NCI-H2081 (cell line): ENCODE measurements at places on chromosomes 5 and 9.

DNA sequence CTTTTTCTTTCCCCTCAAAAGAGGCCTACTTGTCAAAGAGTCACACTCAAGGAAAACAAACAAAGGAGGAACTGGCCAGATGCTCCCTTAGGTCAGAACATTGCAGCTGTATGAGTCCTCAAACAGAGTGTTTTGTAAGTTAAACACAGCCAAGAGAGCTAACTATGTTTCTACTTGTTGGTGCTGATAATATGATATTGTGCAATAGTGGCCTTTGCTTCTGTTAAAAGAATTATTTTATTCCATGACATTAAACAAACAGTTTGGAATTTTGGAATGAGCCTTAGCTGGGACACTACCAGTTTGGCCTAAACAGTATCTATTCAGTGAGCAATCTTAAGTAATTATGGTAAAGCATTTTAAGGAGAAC lies 56.0 kb upstream of the TPD52L3 start:
- no peak for DNase-seq

- DNase-seq, result no peak
Observed at GRCh38 chr5:55104946-55105701, 2.7 kb downstream of the GZMA start.

- no peak for DNase-seq
Observed at GRCh38 chr5:26948921-26949320, 89.5 kb downstream of the CDH9 start.

DNA sequence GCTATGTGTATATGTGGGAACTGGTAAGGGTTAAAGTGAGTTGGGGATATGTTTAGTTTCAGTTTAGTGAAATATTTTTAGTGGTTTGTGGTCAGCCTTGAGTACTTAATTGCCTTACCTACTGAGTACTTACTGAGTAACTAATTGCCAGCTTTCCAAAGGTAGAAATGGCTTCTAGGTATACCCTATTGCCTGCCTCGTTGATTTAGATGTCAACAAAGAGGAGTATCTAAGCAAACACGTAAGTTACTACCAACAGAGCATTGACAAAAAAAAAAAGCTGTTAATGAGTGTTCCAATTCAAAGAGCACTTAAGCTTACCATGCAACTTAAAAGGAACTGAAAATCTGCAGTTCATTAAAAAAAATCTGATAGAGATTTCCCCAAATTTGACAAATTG lies 8.8 kb downstream of the ATP10B start:
- no peak for DNase-seq

DNA sequence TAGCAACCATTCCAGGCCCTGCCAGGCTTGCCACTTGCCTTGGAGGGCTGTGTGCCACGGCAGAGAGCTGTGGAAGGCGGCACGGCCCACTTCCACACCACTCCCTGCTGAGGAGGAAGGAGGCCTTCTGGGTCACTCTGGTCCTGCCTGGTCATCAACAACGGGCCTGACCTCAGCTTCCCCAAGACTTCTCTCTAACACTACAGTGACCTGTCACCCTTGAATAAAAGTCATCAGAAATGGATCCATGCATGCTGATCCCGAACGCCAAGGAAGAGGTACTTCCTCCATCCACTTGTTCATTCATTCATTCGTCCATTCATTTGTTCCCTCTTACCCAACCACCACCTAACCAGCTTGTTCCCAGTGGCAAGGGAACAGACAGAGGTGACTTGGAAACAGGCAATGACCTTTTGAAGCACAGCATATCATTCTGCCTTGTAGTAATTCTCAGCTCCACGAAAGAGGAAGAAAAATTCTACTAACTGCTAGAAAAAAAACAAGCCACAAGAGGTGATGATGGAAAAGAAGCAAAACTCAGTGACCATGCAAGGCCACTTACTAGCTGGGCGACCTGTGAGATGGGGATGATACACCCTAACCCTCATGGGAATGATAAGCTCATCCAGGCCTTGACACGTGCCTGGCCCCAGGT lies 58.6 kb downstream of the STK10 start:
- no peak for DNase-seq

- DNase-seq, result no peak
Observed at GRCh38 chr5:73615947-73616346, 10.0 kb upstream of the ARHGEF28 start.

DNA sequence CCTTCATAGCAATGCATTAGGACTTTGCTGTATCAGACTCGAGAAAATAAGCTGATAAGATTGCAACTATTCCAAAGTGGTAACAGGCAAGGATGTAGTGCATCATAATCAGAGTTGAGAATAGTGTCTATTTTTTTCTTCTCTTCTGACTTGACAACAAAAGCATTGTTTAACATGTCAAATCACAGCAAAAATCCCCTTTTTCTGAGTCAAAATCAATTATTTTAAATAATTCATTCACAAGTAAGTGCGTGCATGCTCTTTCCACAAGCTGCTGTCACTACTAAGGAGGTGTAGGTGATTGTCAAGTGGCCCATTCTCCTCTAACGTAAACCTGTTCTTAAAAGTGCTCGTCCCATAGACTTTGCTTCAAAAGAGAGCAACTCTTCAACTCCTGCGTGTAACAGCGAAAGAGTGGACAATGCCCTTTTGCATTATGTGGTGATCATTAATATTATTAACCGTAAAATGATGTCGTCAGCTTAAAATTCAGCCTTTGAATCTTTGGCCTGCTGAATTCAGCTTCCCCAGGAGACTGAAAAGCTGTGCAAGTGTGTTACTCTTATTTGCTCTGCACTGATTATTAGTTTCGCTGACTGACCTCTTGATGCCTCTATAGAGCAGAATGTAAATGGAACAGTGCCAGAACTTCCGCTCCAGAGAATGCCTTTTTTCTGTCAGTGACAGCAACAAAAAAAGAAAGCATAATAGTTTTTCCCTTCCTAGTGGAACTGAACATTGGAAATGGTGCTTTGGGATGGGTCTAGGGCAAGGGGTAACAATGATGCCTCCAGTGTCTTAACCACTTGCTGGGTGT lies 680.8 kb upstream of the SEMA6A start:
- no peak for DNase-seq

DNA sequence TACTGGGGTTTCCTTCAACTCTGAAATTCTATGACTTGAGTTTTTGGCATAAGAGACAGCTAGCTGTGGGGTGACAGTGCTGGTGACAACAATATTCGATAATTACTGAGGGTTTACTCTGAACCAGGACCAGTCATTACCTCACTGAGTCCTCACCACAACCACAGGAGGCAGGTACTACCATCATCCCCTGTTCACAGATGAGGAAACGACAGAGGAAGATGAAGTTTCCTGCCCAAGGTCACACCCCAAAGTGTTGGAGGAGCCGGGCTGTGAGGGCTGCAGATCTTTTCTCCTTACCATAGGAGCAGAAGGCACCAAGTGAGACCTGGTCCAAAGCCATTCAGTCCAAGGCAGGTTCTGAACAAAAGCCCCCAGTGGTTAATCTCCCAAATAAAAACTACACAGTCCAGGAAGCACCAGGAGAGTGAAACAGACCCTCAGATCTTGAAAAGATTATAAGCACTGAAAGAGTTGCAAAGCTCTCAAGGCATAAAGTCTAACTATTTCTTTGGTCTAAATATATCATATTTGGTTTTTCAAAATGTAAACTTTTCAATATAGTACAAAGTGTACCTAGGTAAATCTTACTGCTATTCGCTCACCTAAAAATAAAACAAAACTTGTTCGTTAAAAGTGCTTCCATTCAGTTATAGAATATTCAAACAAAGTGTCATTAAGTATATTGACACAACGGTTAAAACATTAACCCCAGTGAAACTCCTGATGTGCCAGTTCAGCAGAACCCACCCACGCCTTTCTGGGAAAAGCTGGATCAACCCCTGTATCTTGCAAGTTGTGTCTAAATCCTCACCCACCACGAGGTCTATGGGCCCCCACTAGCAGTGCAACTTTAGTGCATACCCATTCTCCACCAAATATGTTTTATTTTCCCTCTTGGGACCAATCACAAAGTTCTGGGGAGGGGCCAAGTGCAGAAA lies 82.6 kb upstream of the EQTN start:
- no peak for DNase-seq

DNA sequence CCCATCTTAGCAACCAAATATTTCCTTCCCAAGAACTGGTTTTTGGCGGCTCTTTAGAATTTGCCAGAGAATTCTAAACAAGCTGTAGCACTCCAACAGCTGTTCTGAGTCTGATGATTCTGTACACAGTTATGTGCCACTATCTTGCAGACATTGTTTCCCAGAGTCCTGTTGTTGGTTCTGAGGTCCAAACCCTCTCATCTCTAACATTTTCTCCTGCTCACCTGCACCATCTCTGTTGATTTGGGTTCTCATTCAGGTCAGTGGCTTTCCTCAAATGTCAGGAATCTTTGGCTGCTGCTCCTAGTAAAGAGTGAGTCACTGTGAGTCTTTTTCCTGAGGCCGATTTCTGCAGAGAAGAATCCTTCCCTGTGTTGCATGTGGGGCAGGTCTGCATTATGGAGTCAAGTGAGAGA lies 50.0 kb downstream of the CAMSAP1 start:
- DNase-seq, result no peak

DNA sequence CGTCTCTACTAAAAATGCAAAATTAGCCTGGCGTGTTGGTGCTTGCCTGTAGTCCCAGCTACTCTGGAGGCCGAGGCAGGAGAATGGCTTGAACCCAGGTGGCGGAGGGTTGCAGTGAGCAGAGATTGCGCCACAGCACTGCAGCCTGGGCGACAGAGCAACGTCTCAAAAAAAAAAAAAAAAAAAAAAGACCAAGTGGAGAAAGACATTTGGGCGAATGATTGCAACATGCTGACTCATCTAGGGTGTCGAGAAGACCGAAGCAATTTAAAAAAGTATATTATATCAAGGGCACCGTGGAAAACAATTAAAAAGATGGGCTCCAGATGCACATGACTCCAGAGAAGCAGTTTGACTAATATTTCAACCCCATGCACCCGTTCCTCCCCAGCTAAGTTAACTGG lies 9.2 kb downstream of the KLF4 start:
- DNase-seq, result no peak

DNA sequence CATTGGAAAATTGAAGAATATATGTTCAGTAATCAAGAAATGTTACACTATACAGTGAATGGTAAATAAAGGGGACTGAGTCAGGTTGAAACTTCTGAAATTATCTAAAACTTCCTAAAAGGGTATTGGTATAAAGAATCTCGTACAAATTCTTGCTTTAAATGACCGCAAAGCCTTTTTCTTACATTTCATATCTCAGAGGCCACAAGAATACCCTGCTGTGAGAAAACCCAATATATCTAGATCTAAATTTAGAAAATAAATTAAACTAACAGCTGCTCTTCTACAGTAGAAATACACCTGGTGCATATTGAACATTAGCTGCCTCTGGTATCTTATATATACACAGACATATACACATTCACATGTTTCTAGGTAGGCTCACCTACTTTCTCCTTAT lies 221.7 kb downstream of the PCSK5 start:
- no peak for DNase-seq

- DNase-seq, result no peak
Observed at GRCh38 chr9:90078988-90079421, 474.2 kb downstream of the GADD45G start.

DNA sequence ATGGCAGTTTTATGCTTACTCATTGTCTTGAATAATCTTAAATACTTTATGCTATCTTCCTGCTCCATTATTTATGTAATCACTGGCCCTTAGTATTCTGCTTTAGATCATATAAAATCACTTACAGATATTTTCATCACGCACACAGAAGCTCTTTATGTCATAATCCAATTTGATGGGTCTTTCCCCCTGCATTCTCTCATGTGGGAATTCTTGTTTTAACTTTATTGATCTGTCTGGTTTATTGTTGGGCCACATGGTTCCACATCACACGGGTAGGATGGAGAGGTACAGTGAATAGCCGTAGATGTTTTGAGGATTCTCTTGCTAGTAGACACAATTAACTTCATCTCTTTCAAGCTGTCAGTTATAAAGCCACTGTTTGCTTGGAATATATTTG lies 27.0 kb downstream of the PLPPR1 start:
- DNase-seq, result no peak

DNA sequence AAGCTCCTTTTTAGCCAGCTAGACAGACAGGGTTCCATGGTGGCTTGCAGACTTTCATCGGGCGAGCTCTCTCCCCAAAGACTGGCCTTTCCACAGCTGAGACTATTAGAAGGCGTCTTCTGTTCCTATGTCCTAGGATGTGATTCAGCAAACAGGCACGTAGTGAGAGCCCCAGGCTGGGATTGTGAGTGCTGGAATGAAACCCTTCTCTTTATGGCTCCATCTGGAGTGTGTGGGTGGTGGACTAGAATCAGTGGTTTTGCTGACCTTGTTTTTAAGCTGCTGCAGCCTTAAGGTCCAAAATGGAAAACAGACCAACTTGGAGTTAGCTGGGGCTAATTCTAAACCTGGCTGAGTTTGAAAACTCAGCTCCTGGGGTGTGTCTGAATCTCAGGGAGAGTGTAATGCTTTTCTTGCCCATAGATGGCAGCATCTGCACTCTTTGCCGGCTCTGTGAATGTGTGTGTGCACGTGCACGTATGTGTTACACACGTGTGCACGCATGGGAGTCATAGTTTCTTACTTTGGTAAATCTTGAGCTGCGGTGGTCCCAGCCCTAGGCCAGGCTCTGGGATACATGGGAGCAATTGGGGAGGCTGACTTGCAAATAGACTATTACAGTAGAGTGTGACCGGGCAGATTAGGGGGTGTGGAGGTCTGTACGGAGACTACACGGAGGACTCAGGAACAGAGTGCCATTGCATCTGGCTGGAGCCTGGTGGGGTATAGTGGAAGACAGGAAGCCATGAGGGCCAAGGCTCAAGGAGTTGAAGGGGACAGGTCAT lies 10.7 kb downstream of the GSN start:
- peak; percentile 64 for DNase-seq

DNA sequence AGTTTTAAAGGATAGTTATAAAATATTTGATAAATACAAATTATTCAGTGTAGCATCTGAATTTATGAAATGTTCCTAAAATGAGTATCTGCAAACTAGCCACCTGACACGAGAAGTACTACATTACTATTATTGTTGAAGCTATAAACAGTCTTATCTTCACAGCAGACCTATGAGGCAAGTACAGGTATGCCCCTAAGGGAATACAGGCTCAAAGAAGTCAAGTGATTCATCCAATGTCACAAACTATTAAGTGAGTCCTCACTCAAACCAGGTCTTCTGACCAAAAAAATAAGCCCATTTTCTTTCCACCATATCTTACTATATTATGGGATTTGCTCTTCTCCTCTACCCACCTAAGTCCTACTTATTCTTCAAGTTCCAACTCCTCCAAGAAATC lies 28.7 kb downstream of the STRBP start:
- DNase-seq, result no peak

- no peak for DNase-seq
Observed at GRCh38 chr5:76449606-76450005, 46.5 kb downstream of the IQGAP2 start.

GRCh38 chr5:110836851-110837250 lies 98.0 kb downstream of the SLC25A46 start:
- DNase-seq, result no peak

- no peak for DNase-seq
Observed at GRCh38 chr5:148937239-148937638, 110.8 kb downstream of the ADRB2 start.

DNA sequence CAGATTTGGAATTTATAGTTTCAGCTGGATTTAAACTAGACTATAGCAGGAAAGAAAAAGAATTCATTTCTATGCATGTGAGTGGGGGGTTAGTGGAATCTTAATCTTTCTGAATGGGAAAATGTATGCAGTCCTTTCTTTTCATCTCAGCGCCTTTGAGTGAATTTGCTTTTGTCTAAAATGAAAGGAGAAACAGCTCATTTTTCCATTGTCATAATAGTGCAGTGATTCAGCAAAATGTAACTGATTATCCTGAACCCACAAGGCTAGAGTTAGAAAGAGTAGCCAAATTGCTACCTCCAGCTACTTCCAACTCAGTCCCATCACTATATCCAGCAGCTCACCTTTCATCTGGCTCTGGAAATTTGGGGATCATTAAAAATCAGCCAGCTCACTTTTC lies 134.4 kb downstream of the ADAMTSL1 start:
- DNase-seq, result no peak
